ENCODE measurements at places on chromosomes 13 and 19. TPM values are rescaled to one million over a fixed set of nuclear protein-coding genes. Genes with fewer than 3 reads are reported as not detected.

DNA sequence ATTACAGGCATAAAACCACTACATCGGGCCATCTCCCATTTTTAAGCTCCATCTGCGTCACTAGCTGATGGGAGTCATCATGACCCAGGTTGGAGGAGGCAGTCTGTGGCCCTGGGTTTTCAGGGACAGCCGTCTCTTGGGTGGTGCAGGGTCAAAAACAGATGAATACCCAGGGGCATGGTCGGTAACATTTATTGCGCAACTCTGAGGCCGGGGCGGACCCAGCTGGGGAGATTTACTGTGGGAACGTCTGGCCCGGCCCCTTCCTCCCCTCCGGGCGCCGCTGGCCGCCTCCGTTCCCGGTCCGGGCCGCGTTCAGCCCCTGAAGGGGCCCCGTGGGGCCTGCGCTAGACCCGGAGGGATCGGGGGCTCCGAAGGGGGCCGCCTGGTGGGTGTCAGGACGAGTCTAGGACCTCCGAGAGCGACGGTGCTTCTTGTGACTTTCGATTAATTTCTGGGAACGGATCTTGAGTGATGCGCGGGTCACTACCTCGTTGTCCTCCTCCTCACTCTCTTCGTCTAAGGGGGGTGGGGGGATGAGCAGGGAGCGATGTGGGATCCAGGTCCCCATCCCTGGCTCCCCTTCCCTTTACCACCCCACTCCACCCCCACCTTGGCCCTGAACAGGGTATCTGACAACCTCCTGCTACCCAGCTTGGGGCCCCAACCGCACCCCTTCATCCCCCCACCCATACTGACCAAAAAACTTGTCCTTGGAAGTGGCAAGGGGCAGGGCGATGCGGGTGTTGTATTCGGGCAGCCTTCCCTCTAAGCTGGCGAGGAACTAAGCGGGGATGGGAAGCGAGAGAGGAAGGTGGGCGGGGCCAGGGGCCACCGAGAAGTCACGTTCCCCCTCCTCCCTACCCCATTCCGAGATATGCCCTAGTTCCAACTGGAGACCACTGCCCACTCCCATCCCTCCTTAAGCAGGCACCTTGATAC lies 1.6 kb upstream of the RGL3 start:
- peaks cover 8% of the 10 kb centered on the region for H3K27me3 ChIP-seq
- H3K36me3 ChIP-seq: no peaks in the 10 kb centered on the region

- peaks cover 1% of the 10 kb centered on the region for H3K27me3 ChIP-seq
- H3K4me3 ChIP-seq: peak overlapping the region; percentile 7
- peaks cover 36% of the 10 kb centered on the region for H3K36me3 ChIP-seq
Observed at GRCh38 chr19:46840498-46840942, 10.1 kb downstream of the AP2S1 start.

DNA sequence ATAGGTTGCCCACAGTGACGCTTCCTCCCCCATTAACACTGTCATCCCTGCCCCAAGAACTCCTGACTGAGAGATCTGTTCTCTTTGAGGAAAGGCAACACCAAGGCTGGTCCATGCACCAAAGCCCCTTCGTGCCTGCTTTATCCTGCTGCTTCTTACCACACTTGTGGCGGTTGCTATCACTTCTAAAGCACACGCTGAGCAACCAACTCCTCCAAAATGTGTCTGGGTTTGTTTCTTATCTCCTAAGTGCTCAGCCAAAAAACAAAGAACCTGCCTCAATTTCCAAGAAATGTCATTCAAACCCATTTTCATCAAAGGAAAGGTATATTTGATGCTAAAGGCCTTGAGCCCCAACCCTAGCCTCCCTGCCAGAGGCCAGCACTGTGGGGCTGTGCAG lies 14.6 kb downstream of the ATP7B start:
- no peak overlapping the region for H3K27ac ChIP-seq
- peaks cover 39% of the 10 kb centered on the region for H3K27me3 ChIP-seq
- no peaks in the 10 kb centered on the region for H3K36me3 ChIP-seq
- no peak overlapping the region for H3K4me3 ChIP-seq
- DNase-seq: no peak
- H3K4me1 ChIP-seq: no peaks in the 10 kb centered on the region

DNA sequence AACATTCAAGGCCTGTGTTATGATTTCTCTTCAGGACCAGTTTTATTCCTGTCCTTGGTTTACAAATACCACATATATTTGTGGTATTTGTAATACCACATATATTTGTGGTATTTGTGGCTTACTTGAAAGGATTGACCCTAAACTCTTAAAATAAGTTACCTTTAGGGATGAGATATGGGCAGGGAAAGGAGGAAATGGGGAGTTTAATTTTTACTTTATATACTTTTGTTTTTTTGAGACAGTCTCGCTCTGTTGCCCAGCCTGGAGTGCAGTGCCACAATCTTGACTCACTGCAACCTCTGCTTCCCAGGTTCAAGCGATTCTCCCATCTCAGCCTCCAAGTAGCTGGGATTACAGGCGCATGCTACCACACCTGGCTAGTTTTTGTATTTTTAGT lies 2.3 kb upstream of the TGDS start:
- DNase-seq: no peak
- no peak overlapping the region for H3K4me3 ChIP-seq
- H3K36me3 ChIP-seq: peaks cover 15% of the 10 kb centered on the region
- H3K4me1 ChIP-seq: peaks cover 54% of the 10 kb centered on the region
- H3K27ac ChIP-seq: peak overlapping the region; percentile 36

- H3K4me1 ChIP-seq: peaks cover 7% of the 10 kb centered on the region
- DNase-seq: no peak
- no peak overlapping the region for H3K27ac ChIP-seq
- peaks cover 14% of the 10 kb centered on the region for H3K27me3 ChIP-seq
Observed at GRCh38 chr19:42531313-42531712, 3.0 kb upstream of the CEACAM1 start.

- peak overlapping the region; percentile 42 for H3K4me3 ChIP-seq
- DNase-seq: no peak
Observed at GRCh38 chr13:26052337-26052736, 521 bp upstream of the SHISA2 start.

- peaks cover 41% of the 10 kb centered on the region for H3K27me3 ChIP-seq
- peak; percentile 40 for DNase-seq
- H3K36me3 ChIP-seq: no peaks in the 10 kb centered on the region
- no peaks in the 10 kb centered on the region for H3K4me1 ChIP-seq
- H3K27ac ChIP-seq: no peak overlapping the region
Observed at GRCh38 chr19:39223703-39224279, 19.7 kb upstream of the SYCN start.

DNA sequence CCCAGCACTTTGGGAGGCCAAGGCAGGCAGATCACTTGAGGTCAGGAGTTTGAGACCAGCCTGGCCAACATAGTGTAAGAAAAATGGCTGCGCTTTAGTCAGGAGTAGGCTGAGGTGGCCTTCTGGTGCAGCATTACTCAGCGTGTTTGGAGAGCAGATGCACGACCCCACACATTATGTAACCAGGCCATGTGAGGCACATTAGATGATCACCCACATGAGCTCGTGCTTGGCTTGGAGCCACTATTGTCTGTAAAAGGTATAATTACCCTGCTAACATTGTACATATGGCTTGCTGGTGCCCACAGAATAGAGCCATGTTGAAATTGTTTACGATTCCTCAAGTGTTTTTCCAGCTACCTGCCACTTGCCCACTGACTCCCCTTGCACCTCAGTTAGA lies 24.0 kb upstream of the SCEL start:
- no peak overlapping the region for H3K4me3 ChIP-seq
- no peaks in the 10 kb centered on the region for H3K36me3 ChIP-seq
- peaks cover 31% of the 10 kb centered on the region for H3K4me1 ChIP-seq
- no peak overlapping the region for H3K27ac ChIP-seq
- H3K27me3 ChIP-seq: no peaks in the 10 kb centered on the region
- no peak for DNase-seq

- H3K27me3 ChIP-seq: peaks cover 5% of the 10 kb centered on the region
- DNase-seq: peak; percentile 6
- H3K36me3 ChIP-seq: no peaks in the 10 kb centered on the region
- H3K4me3 ChIP-seq: no peak overlapping the region
- no peaks in the 10 kb centered on the region for H3K4me1 ChIP-seq
Observed at GRCh38 chr19:5738423-5738822, 18.0 kb downstream of the CATSPERD start.

DNA sequence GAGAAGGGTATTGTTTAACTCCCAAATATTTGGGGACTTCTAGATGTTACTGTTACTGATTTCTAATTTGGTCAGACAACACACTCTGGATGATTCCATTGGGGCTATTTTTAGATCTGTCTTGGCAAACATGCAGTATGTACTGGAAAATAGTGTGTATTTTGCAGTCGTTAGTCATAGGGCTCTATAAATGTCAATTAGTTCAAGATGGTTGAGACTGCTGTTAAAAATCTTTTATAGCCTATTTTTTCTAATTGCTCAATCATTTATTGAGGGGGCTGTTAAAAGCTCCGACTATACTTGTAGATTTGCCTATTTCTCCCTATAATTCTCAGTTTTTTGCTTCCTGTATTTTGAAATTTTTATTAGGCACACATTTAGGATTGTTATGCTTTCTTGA lies 31.4 kb downstream of the PPP5C start:
- H3K4me3 ChIP-seq: peak overlapping the region; percentile 72
- H3K27ac ChIP-seq: peak overlapping the region; percentile 89
- H3K4me1 ChIP-seq: peaks cover 68% of the 10 kb centered on the region

DNA sequence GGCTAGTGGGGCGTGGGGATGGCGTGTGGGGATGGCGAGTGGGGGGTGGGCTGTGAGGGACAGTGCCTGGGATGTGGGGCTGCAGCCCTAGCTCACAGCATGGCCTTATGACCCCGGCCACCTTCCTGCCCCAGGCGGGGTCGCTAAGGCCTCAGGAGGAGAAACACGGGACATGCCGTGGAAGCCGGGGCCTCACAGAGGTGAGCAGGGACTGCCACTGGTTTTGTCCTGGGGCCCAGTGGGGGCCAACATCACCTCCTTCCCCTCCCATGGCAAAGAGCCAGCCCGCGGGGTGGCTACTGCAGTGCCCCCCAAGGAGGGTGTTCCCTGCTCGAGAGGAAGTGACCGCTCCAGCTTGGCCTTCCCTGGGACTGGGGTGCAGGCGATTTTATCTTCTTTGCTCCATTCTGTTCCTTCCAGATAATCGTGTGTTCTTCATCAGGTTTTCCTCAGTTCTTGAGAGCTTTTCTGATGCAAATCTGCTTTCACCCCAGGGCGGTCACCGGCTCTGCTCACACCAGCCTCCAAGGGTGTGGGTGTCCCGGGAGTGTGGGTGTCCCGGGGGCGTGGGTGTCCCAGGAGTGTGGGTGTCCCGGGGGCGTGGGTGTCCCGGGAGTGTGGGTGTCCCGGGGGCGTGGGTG lies 1.2 kb downstream of the F7 start:
- H3K36me3 ChIP-seq: no peaks in the 10 kb centered on the region
- peaks cover 2% of the 10 kb centered on the region for H3K27me3 ChIP-seq
- no peak overlapping the region for H3K27ac ChIP-seq
- no peak for DNase-seq
- H3K4me1 ChIP-seq: peaks cover 8% of the 10 kb centered on the region
- H3K4me3 ChIP-seq: no peak overlapping the region

MISP3 gene
- 1.1 TPM for total RNA-seq

DNA sequence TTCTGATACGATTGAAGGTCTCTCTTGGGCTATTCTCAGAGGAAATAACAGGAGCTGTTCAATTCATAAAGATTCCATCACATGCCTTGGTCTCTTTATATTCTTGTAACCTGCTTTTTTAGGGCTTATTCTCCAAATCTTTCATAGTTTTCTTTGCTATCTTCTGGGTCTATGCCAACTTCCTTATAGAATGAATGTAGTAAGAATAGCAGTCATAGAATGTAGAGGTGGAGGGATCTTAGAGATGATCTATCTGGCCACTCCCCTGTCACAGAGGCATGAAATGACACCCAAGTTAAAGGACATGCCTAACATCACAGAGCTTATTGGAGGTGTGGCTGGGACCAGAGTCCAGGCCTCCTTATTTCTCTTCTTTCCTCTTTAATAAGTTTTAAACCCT lies 13.2 kb downstream of the LCP1 start:
- peaks cover 6% of the 10 kb centered on the region for H3K27me3 ChIP-seq
- H3K36me3 ChIP-seq: no peaks in the 10 kb centered on the region
- no peak overlapping the region for H3K27ac ChIP-seq
- no peak for DNase-seq

DNA sequence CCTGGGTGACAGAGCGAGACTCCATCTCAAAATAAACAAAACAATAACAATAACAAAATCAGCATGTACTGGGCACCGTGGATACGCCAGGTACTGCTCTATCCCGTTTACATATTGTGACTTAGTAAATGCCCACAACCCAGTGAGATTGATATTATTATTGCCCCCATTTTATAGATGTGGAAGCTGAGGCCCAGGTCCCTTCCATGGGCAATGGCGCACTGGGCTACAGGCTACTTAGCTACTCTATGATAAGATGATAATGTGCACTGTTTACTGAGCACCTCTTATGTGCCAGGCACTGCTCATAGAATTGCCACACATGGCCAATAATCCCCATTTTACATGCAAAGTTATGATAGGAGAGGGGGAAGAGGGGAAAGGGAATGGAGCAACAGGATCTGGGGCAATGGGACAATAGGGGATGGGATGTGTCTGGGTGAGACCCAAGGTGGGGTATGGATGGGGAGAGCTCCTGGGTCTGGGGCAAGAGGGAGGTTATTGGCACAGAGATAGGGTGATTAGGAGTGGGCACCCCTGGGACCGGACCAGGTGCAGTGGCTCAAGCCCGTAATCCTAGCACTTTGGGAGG lies 5.4 kb downstream of the KCNN4 start:
- no peak for DNase-seq
- no peaks in the 10 kb centered on the region for H3K36me3 ChIP-seq
- peaks cover 4% of the 10 kb centered on the region for H3K27me3 ChIP-seq
- no peak overlapping the region for H3K4me3 ChIP-seq
- no peak overlapping the region for H3K27ac ChIP-seq

DNA sequence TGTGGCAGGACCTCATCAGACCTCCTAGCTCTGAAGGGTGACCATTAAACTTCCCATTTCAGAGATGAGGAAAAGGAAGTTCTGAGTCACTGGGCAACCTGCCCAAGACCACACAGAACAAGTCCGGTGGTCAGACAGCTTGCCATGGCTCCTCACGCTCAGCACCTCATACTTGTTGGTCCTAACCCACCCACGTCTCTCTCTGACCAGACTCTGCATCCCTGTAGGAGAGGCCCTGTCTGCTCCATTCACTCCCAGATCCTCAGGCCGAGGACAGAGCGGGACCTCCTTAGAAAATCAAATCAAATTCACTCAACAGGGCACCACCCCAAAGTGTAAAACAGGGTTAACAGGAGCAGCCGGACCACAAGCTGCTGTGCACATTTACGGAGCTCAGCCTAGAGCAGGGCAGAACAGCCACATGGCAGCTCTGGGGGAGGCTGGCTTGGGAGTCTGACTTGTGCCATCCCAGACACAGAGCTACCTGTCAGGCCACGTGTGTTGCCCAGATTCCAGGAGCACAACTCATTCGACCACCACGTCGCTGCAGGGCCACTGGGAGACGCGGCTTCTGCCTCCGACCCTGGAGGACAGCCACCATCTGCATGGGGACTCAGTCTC lies 1.7 kb downstream of the MIER2 start:
- peaks cover 61% of the 10 kb centered on the region for H3K4me1 ChIP-seq
- H3K27me3 ChIP-seq: peaks cover 1% of the 10 kb centered on the region
- peaks cover 33% of the 10 kb centered on the region for H3K36me3 ChIP-seq
- DNase-seq: peak; percentile 84

ZNF222 gene
- 2.4 TPM for total RNA-seq

GRCh38 chr13:97448503-97449251 lies 14.7 kb downstream of the RAP2A start:
- no peaks in the 10 kb centered on the region for H3K4me1 ChIP-seq
- H3K27me3 ChIP-seq: no peaks in the 10 kb centered on the region
- H3K36me3 ChIP-seq: peaks cover 23% of the 10 kb centered on the region
- H3K4me3 ChIP-seq: no peak overlapping the region

Data from HFFc6 (cell line).